ENCODE measurements at places on chromosomes 7 and 10. TPM values are rescaled to one million over a fixed set of nuclear protein-coding genes. Genes with fewer than 3 reads are reported as not detected.

Gene SYT15B
- 0.21 TPM for total RNA-seq

Gene NSUN5
- 63.4 TPM for total RNA-seq

Gene UCN3
- not detected for total RNA-seq

Gene IRF5
- 19.9 TPM for total RNA-seq

Gene HECW1
- total RNA-seq = 0.46 TPM

Gene TWIST1
- total RNA-seq = 6.3 TPM

Gene FAM25C
- 36.4 TPM for total RNA-seq

Gene CPVL
- 19.1 TPM for total RNA-seq

Gene AKR1D1
- total RNA-seq = not detected

Gene KLF14
- total RNA-seq = not detected

Gene ZNF488
- total RNA-seq = 0.29 TPM

Gene MYL10
- not detected for total RNA-seq

Gene ENKUR
- total RNA-seq = 0.34 TPM

Gene AGR2
- total RNA-seq = 7.4 TPM
